Epithelial cell of prostate (primary cell): ENCODE measurements at places on chromosomes 4 and X.
A peak's percentile ranks its signal among the peaks of the same experiment; 100 is the strongest.

DNA sequence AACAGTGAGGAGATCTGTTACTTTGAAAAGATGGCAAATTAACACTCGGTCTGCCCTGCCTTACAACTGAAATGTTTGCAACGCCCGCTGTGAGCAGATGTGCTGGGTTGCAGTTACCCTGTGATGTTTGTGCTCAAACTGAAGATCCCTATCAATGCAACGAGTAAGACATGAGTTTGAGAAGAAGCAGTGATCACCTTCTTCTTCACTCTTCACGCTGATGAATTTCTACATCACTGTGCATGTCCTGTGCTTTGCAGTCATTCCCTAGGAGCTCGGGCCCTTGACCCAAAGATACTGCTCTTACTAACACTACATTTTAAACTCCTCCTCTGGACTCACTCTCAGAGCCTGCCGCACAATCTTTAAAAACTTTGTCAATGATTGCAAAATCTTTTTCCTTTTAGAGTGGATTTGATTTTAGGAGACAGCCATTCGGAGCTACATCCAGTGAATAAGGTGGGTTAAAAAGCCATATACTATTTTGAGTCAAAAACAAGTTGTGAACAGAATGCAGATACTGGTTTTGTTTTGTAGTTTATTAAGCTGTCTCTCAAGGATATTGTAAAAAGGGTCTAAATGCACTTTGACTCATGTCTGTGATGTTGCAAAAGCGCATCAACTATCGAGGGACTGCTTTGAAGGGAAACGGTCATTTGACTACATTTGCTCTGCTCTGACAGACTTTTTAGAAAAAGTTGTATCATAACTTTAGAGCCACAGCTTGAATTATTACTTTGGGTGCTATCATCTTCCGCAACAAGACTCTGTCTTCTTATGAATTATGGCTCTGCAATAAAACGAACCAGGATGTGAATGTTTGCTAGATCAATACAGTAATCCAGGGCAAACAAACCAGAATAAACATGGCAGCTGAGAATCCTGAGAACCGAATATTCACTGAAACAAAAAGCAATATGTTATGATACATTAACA is 5.7 kb upstream of the RHOH start:
- DNase-seq, result peak; percentile 33

- DNase-seq, result no peak
These were observed 109.1 kb downstream of the ANAPC4 start for GRCh38 chr4:25486171-25486570.

DNA sequence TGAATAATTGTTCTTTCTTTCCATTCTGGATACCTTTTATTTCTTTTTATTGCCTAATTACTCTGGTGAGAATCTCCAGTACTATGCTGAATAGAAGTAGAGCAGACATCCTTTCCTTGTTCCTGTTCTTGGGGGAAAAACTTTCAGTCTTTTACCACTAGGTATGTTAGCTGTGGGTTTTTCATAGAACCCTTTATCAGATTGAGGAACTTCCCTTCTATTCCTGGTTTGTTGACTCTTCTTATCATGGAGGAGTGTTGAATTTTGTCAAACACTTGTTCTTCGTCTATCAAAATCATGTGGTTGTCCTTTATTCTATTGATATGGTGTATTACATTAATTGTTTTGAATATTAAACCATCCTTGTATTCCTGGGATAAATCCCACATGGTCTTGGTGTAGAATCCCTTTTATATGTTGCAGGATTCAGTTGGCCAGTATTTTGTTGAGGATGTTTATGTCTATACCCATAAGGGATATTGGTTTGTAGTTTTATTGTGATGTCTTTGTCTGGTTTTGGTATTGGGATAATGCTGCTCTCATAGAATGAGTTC is 23.6 kb downstream of the SH3BP2 start:
- DNase-seq, result no peak

- no peak for DNase-seq
These were observed 84.0 kb upstream of the HPF1 start for GRCh38 chr4:169841776-169842175.

DNA sequence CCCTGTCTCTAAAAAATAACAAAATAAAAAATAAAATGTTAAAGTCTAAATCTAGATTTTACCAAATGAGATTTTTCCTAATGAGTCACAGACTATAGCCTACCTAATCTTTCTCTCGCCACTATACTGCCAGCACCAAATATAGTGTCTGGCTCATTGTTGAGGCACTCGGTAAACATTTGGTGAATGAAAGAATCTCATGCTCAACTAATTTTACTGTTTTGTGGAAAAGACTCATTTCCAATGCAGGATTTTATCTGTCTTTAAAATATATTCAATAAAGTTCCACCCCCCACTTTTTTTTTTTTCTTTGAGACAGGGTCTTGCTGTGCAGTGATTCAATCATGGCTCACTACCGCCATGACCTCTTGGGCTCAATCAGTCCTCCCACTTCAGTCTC is 71.5 kb downstream of the PLS3 start:
- DNase-seq, result no peak

- peak; percentile 91 for DNase-seq
These were observed 119.9 kb upstream of the HS3ST1 start for GRCh38 chr4:11548597-11549082.

GRCh38 chrX:17738737-17739535 is 1.6 kb downstream of the SCML1 start:
- DNase-seq, result no peak
